ENCODE measurements at places on chromosomes 5 and 9.

- DNase-seq, result no peak
Measured at GRCh38 chr5:97458851-97459250, 275.8 kb upstream of the RIOK2 start.

- peak; percentile 63 for DNase-seq
Measured at GRCh38 chr9:98796364-98797101, at the start of gene ANKS6. Gene ANKS6 (minus strand): TSS chr9:98796555. CDS start chr9:98796491, 64 bp downstream.

DNA sequence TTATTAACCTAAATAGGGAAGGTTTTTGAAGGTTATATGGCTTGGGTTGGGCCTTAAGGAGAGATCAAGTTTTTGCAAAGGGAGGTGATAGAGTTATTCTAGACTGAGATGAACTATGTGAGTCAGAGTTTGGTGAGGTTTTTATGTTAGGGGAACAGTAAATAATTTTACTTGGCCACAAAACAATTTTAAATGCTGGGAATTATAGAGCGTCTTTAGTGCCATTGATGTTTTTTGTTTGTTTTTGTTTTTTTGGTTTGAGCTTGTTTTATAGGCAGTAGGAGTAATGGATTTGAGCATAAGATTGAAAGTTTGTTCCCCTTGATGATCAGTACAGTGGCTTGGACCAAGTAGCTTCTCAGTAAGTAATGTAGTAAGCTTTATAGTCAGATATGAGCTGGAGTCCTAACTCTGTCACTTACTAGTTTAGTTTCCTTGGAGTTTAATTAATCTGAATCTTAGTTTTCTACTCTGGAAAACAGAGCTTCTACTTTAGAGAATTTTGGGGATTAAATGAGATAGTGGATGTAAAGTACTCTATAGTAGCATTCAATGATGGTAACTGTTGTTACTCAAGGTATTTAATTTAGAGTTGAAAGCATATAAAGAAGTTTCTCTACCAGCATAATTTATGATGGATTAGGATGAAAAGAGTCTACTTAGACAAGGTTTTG lies 2.9 kb downstream of the NAA35 start:
- no peak for DNase-seq

DNA sequence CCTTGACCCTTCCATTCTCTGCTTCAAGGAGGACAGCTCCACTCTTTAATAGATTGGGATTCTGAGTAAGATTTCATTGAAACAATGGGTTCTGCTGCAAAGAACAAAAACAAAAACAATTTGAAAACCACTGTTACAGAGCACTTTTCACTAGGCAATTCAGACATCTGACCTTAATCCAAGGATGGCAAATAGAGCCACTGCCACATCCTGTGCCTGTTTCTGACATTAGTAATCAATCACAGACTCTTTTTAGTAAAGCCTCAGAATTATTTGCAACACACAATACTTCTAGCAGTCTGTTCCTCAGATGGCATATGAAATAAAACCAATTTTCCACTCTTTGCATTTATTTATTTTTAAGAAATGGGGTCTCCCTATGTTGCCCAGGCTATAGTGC lies 37.8 kb upstream of the NDFIP1 start:
- DNase-seq, result no peak

GRCh38 chr5:110048491-110048890 lies 358.8 kb downstream of the MAN2A1 start:
- DNase-seq, result no peak

- peak; percentile 41 for DNase-seq
Measured at GRCh38 chr5:100746730-100747129, 156.4 kb downstream of the ST8SIA4 start.

DNA sequence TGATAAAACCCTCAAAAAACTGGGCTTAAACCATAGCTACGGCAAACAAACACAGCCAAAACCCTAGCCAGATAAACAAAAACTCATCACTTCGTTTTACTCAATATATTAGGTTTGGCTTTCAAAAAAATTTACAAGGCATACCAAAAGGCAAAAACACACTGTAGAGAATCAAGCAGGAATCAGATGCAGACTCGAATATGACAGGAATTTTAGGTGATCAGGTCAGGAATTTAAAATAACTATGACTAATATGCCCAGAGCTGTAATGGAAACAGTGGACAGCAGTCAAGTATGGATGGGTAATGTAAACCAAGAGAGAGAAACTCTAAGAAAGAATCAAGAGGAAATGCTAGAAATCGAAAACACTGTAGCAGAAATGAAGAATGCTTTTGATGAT lies 26.5 kb upstream of the DOCK2 start:
- no peak for DNase-seq

DNA sequence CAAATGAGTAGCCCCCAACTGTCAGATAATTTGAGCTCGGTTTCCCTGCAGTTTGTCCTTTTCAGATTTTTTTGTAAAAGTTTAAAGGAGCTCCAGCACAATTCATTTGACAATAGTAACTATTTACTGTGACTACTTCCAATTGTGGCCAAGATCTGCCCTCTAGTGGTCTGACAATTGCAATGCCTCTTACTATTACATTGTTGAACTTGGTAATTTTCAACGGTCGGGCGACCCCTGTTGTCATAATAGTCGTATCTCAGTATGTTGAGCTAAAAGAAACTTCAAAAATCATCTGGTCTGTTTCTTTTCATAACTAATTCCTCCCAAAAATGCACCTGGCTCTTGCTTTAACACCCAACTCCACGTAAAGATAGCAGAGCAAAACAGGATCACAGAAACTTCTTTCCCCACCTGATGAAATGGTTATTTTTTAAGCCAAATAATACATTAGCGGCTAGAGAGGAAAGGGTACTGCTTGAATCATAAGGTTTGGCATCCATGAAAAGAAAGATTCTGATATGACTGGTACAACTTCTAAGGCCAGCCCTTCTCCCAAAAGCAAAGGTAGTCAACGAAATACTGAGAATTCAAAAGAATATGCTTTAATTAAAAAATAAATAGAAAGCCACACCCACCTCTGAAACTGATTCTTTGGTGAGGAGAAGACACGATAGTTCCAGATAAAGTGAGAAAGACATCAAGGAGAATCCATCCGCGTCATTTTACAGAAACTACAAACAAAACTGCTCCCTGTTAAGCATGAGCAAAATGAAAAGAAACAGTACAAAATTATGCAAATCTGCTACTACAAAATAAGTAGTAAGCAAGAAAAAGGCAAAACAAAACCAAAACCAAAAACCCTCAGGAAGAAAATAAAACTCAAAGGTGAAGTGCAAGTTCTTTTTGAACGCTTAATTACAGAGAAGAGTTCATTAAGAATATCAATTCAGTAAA lies 76.9 kb upstream of the HTR4 start:
- DNase-seq, result peak; percentile 93
